ENCODE measurements at places on chromosomes 7 and 10. TPM values are rescaled to one million over a fixed set of nuclear protein-coding genes. Genes with fewer than 3 reads are reported as not detected.

GRK5 gene
- total RNA-seq = 35.9 TPM

CHRM2 gene
- total RNA-seq = not detected

AP1S1 gene
- 172 TPM for total RNA-seq

LIPJ gene
- not detected for total RNA-seq

- DNase-seq = peak; percentile 82
Observed at GRCh38 chr10:30784524-30784896, 155.0 kb upstream of the LYZL2 start.

DNA sequence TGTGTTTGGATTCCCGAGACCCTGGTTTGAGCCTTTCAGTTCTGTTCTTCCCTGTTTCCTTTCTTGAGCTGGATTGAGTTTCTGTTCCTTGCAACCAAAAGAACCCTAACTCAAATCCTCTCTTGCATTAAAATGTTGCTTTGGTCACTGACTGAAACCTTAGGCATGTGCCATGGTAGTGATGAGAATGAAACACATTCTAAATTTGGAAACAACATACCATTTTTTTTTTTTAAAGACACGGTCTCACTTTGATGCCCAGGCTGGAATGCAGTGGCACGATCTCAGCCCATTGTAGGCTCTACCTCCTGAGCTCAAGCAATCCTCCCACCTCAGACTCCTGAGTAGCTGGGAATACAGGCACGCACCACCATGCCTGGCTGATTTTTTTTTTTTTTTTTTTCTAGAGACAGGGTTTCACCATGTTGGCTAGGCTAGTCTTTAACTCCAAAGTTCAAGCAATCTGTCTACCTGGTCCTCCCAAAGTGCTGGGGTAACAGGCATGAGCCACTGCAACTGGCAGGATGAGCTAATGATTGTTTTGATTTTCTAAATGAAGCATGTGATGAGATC lies 8.4 kb downstream of the THAP5 start:
- DNase-seq = no peak

DNA sequence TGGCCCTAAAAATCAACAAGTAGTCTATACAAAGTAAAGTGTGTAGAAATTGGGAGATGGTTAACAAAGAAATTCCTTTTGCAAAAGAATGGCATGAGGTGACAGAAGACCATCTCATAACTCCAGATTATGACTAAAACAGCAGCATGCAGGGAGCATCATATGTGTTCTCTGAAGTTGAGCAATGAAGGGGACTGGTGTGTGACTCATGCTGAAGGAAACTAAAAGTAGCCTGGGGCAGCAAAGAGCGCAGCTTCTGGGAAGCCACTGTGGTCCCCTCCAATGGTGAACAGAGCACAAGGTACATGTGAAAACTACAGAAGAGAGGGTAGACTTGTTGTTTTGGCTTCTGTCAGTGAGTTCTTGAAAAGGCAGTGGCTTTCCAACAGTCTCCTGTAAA lies 133.4 kb downstream of the MACC1 start:
- DNase-seq = no peak

DNA sequence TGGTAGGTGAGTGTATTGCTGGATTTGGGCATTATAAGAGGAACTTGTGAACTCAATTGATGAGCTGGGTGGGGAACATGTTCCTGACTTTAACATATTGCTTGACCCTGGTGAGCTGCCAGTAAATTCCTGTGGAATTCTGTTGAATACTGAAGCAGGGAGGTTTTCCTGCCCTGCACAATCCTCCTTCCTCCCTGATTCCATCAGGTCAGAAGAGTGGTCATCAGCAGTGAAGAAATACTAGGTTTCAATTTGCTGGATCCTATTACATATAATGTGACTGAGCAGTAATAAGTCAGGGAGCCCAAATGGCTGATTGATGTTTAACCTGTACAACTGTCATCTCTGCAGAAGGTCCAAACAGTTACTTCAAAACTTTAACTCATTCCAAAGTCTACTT lies 581.2 kb downstream of the SUGCT start:
- no peak for DNase-seq

GRCh38 chr7:104929921-104930320 lies 84.1 kb upstream of the KMT2E start:
- DNase-seq = peak; percentile 25

GRCh38 chr10:22853906-22854447 lies 73.9 kb upstream of the ARMC3 start:
- no peak for DNase-seq
